ENCODE measurements at places on chromosomes 6 and 20.

DNA sequence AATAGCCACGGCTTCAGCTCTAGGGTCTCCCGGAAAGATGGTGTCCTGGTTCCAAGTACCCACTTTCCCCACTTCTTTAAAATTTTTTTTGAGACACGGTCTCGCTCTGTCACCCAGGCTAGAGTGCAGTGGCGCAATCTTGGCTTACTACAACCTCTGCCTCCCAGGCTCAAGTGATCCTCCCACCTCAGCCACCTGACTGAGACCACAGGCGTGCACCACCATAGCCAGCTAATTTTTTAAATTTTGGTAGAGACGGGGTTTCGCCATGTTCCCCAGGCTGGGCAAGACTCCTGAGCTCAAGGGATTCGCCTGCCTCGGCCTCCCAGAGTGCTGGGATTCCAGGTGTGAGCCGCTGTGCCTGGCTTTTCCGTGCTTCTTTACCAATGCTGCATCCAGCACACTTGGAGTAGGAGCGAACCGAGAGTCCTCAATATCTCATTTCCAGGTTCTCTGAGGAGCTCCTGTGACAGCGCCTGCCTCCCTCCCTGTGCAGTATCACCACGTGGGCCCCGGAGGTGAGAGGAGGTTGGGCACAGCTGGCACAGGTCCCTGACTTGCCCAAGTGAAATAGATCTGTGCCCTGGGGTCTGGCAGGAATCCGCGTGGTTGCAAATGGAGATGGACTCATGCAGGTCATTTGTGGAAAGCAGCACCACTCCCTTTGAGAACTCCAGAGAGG lies 37.3 kb downstream of the EZR start:
- DNase-seq: no peak

DNA sequence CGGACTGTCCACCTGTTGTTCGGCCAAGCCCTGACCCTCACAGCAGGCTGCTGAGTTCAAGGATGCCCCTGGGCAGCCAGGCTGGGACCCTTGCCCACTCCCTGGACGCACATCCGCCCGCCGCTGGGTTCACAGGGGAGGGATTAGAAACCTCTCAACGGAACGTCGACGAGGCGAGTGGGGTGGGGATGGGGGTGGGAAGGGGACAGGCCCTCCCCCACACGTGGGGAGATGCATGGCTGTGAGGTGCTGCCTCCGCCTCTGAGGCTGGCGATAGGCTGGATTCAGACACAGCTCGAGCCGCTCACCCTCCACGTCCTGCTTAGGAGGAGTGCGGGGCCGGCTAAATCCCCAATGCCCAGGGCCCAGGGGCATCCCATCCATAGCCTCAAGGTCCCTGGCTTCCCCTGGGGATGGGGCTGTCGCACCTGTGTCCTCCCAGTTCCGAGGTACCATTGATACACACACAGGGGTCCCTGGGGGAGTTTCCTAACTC lies 90.6 kb upstream of the BHLHE23 start:
- no peak for DNase-seq

GRCh38 chr20:38665506-38666285 lies 58.6 kb upstream of the SLC32A1 start:
- no peak for DNase-seq

GRCh38 chr6:34146801-34147592 lies 1.1 kb upstream of the GRM4 start:
- no peak for DNase-seq

DNA sequence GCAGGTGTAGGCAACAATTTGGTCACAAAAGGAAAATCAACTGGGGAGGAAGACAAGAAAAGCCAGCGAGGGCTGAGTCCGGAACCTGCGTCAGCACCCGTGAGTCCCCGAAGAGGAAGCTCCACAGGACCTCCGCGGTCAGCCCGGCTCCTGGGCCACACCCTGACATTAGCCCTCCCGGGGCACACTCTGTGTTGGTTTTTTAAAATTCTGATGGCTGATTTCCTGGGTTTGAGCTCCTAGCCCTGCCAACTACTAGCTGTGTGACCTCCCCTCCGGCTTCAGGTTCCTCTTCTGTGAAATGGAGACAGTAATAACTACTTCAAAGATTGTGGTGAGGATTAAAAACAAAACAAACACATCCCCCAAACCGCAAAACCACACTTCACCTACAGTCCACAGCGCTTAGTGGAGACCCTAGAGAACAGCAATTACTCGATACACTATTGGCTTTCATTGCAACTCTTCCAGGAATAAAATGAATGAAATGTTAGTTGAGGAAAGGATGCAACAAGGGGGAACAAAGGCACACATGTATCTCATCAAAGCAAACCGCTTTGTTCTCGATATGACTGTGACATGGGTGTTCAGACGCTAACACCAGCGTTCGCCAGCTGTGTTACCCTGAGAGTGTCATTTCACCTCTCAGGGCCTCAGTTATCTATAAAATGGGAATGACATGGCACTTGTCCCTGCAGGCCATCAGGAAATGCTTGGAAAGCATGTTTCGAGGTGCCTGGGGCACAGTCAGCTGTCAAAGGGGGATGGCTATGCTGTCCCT lies 985 bp downstream of the ZBP1 start:
- no peak for DNase-seq

- peak; percentile 69 for DNase-seq
Observed at GRCh38 chr6:28814032-28814976, 109.5 kb downstream of the TRIM27 start.

- no peak for DNase-seq
Observed at GRCh38 chr6:144578385-144579350, 293.5 kb downstream of the UTRN start.

DNA sequence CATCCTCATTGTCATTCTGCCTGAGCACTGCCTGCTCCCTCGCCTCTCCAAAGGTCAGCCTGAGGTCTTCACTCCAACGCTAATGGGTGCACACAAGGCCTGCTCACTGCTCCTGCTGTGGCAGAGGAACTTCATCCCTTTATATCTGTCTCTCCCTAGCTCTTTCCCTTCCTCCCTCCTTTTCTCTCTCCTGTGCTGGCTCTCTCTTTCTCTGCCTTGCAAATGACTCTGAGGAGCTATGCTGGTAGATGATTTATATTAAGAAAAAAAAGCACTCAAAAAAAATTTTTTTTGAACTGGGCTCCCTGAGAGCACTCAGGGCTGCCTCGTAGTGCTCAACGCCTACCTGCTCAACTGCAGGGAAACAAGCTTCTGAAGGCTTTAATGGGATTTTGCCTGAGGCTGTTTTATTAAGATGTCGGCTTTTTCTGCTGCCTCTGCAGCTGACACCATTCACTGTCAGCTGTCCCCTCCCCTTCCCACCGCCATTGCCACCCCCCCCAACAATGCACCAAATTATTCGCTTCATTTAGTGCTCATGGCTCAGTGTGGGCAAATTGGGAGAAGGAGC lies 137.7 kb upstream of the DEFB112 start:
- DNase-seq: no peak

- DNase-seq: no peak
Observed at GRCh38 chr6:5529015-5529414, 267.7 kb downstream of the FARS2 start.

- peak; percentile 67 for DNase-seq
Observed at GRCh38 chr20:5510446-5510845, 193.7 kb upstream of the PROKR2 start.

- no peak for DNase-seq
Observed at GRCh38 chr6:168129292-168130167, 50.5 kb upstream of the FRMD1 start.

DNA sequence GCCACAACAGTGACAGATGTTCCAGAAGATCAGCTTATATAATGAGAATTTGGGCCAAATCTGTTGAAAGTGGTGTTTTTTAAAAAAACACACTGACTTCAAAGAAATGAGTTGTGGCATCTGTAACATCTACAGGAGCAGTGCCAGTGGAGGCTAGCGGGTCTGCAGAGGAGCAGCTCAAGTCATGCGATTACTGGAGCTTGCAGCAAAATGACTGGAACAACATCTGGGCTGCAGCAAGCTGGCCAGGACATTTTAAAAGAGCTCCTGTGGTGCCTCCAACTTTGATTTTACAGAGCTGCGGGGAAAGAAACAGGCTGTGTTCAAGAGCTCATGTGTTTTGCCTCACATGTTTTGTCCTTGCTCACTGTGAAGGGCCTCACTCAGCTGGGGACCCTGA lies 57.2 kb downstream of the TBX18 start:
- DNase-seq: no peak

DNA sequence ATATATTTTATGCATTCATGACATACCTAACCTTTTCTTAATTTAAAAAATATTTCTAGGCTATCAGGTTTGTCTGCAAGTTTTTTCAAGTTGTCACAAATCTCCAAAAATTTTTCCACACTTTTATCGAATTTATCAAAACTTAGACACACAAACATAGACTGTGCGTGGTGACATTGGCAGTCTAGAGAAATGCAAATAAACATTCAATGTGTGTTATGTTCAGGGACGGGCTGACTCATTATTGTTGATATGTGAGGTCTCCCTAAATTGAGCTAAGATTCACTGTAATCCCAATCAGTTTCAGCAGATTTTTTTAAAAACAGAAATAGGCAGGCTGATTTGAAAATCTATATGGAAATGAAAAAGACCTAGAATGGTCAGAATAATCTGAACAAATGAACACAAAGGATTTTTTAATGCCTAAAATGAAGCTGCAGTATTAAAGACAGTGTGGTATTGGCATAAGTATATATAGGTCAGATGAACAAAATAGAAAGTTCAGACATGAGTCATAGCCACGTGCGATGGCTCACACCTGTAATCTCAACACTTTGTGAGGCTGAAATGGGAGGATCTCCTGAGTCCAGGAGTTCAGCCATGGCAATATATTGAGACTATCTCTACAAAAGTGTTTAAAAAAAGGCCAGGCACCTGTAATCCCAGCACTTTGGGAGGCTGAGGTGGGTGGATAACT lies 19.2 kb downstream of the BLTP3A start:
- DNase-seq: no peak

DNA sequence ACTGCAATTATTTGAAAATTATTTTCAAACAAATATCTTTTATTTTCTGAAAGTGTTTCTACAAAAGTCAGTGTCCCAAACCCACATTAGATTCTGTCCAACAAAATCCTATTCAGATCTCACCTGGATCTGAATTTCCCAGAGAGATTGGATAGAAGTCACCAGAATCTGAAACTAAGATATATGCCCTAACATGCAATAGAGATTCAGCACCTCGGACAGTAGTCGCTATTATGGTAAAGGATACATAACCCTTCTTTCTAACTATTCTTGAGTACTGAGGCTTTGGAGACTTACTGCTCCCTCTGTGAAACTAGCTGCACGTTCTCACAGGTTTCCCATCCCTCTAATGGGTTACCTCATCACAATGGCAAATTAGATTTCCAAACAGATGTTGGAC lies 151.4 kb downstream of the ID4 start:
- DNase-seq: peak; percentile 80

DNA sequence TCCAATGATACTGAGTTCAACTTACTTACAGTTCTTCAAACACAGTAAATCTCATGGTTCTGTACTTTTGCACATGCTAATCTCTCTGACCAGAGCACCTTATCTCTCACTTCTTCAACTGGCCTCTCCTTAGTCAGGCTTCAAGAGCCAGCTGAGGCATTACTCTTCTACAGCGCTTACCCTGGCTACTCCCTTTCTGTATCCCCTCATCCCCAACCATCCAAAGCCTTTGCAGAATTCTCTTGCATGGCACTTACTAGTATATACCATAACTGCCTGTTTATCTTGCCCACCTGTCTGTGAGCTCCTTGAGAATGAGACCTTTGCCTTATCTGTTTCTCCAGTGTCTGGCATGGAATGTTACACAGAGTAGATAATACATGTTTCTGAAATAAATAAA lies 49.2 kb downstream of the SESN1 start:
- no peak for DNase-seq

- DNase-seq: peak; percentile 53
Observed at GRCh38 chr6:138424004-138424904, 20.2 kb downstream of the HEBP2 start.

DNA sequence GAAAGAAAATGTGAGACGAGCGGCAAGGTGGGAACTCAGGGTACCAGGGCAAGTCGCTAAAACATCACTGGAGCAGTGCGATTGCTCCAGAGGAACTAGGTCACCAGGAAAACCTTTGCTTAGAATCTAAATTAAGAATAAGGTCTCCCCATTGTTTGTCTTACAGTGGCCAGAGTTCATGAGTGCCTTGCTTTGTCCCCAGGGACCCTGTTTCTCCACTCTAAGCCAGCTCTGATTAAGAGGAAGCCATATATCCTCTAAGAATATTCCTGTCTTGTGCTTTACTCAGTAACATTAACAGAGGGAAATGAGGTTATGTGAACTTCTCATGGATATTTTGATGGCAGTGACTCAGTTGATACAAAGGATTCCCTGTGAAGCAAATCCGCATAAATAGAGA lies 305.8 kb downstream of the CD83 start:
- no peak for DNase-seq

DNA sequence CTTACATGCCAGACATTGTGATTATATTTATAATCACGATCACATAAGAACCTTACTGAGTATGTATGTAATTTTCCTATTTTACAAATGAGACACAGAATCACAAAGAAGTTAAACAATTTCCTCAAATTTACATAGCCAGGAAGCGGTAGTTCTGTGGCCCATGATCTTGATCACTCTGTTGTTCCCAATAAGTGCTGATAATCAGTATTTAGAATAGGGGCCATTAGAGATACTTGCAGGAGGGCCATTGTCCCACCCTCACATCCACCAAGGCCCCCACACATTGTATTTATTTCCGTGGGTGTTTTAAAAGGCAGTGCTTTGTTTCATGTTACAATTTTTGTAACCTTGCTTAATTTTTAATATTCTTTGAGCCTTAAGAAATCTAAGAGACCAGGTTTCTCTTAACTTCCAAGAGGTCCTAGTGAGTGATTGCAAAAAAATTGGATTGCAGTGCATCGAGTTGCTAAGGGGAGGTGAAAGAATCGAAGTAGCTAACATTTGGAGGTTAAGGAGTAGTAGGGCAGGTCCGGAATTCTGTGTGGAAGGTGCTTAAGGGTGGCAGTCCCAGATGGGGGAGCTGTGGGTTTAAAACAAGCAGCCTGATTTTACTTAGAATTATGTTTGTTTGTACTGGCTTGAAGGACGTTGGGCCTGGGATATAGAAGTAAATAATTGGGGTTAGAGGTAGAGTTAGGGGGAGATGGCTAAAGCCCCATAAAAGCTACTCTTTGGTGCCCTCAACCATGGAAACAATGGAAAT lies 339.4 kb downstream of the CDKAL1 start:
- DNase-seq: peak; percentile 62

DNA sequence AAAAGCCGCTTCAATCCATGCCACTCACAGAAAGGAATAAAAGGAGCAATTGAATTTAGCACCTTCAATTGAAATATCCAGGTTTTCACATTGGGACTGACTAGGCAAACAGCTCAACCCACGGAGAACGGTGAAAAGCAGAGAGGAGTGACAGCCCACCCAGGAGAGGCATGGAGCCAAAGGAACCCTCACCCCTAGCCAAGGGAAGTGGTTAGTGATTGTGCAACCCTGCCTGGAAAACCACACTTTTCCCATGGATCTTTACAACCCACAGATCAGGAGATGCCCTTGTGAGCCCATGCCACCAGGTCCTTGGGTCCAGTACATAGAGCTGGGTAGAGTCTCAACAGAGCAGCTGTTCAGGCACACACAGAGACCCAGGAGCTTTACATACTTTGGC lies 911.8 kb downstream of the EPHA7 start:
- no peak for DNase-seq
